Germinal center (tissue), 1 donor: ENCODE measurements at places on chromosomes 3 and 15.

GRCh38 chr3:13569201-13569600, 20.3 kb downstream of the FBLN2 start:
- DNase-seq: no peak

- DNase-seq: no peak
Observed at GRCh38 chr15:80388326-80388725, 15.9 kb upstream of the ARNT2 start.

DNA sequence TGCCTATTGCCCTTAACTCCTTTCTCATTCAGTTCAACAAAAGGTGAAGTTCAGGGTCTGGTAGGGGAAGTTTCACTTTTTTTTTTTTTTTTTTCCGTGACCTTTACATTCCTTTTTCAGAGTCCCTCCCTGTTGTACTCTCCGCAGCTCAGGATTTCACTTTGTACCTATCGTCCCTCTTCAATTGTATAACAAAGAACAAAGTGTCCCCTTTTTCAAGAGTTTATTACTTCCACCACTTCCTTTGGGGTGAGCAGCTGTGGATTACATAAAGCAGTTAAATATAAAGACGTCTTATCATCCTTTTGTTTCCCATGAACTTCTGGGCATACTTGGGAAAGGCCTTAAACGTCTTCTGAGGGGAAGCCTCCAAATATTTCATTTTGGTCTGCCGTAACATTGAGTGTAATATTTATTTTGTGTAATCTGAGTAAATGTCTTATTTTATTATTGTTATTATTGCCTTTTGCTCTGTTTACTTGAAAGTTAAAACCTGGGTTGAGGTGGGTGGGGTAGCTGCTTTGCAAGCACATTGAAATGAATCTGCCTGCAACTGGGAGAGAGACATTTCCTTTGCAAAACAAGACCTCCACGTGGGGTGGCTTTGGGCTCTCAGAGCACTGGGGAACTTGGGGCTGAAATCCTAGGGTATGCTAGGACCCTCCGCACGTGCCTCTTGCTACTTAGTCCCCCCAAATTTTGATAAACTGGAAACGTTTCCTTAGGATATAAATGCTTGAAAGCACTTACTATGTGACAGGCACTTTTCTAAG, 169.4 kb downstream of the MCTP2 start:
- DNase-seq: no peak

- no peak for DNase-seq
Observed at GRCh38 chr3:59660852-59661625, 611.2 kb upstream of the CFAP20DC start.

GRCh38 chr3:138347960-138348753, at the start of gene MRAS:
MRAS (plus strand) TSS chr3:138348579; CDS start chr3:138372884, 24,305 bp downstream.
- DNase-seq: no peak

DNA sequence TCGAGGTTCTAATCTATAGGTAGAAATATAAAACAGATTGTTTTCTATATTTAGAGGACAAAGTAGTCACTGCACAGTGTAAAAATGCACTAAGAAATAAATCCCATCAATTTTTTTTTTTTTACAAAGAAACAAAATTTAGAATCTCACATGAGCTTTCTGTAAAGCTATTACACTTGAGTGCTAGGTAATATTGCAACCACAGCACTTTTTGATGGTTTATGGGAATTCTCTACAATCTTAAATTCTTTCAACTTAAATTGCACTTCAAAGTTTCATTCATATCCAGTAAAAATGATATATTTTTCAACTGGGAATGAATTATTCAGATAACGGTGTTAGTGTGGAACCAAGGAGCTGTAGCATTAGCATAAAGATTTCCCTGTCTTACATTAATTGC, 1035.4 kb downstream of the SQOR start:
- no peak for DNase-seq

DNA sequence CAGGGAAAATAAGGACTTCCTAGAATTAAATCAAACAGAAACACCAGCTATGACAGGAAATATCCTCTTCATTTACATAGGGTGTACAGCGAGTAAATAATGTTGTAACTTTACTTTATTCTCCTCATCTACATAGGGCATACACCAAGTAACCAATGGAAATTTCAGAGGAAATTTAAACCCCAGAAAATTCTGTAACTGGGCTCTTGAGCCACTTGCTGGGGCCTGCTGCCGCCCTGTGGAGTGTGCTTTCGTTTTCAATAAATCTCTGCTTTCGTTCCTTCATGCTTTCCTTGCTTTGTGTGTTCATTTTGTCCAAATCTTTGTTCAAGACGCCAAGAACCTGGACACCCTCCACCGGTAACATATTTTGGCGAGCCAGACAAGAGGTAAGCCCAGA, 990.4 kb upstream of the CADM2 start:
- no peak for DNase-seq

- no peak for DNase-seq
Observed at GRCh38 chr15:39167164-39168058, 413.5 kb upstream of the THBS1 start.

DNA sequence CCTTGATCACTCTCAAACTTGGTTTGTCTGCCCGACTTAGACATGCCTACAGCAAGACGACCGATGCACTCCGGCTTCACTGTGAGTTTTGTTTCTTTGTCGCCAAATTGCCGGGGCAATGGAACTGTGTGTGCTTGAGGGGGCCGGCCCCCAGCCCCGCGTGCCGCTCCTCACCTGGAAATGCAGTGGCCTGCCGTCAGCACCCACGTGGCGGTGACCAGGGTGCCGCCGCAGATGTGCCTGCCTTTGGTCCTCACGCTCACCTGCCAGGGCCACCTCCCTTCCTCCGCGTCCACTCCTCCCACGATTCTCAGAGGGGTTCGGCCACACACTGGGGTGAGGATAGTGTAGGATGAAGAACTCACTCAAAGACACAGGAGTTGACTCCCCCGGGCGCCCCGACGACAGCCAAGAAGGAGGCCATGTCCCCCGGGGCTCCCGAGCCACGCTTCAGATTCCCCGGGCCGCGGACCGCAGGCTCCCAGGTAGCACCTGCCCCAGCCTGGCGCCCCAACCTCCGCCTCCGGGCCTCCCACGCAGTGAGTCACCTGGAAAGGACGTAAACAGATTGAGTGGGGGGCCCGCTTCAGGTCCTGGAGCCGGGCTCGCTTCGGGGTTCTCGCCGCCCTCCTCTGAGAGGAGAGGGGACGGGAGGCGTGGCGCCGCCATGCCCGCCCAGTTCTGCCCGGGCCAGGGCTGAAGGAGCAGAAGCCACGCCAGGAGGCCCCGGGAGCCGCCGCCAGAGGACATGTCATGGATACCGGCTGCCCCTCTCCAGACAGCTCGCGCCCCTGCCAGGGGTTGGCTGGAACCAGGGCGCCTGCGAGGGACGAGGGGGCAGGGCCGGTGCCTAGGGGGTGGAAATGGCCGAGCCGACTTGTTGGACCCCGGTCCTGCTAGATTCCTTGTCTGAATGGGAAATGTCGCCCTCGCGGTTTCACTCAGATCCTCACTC, 29.6 kb downstream of the MYL3 start:
- DNase-seq: no peak

DNA sequence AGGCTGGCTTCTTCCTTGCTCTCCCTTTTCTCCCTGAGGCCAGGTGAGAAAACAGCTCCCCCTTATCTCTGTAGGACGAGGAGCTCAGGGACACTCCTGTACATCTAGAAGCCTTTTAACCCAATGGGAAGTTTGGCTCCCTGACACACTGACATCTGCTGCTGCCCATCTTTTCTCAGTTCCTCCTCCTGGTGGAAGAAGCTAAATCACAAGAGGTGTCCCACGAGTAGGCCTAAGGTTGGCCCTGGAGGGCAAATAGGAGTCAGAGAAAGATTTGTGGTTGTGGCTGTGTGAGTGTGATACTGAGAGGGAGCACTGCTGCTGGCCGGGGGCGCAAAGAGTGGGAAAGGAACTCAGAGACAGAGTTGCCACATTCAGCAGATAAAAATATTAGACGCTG, 49.5 kb downstream of the ARHGAP31 start:
- peak; percentile 23 for DNase-seq

GRCh38 chr3:191169566-191169965, 29.5 kb upstream of the OSTN start:
- DNase-seq: no peak

GRCh38 chr15:39139431-39140059, 441.3 kb upstream of the THBS1 start:
- no peak for DNase-seq

- no peak for DNase-seq
Observed at GRCh38 chr15:27486051-27486450, 515.1 kb downstream of the GABRG3 start.
